ENCODE measurements at places on chromosomes 13 and 19. TPM values are rescaled to one million over a fixed set of nuclear protein-coding genes. Genes with fewer than 3 reads are reported as not detected.

Gene ZNF57
- 3.4 TPM for total RNA-seq

Gene CNFN
- not detected for total RNA-seq

Gene C19orf85
- total RNA-seq, result not detected

Gene ATP13A1
- 56.8 TPM for total RNA-seq

Gene MBD3L3
- total RNA-seq, result not detected

Gene PRR19
- 1.0 TPM for total RNA-seq

Gene CERS1
- 4.0 TPM for total RNA-seq

Gene CKAP2
- 62.3 TPM for total RNA-seq

Gene KCNJ14
- 1.4 TPM for total RNA-seq

Gene TMEM255B
- 85.0 TPM for total RNA-seq

Gene ZNF582
- 2.9 TPM for total RNA-seq

Gene HRC
- total RNA-seq, result not detected

Gene ODAD3
- not detected for total RNA-seq

Gene ZNF415
- 0.69 TPM for total RNA-seq

Gene ZNF490
- total RNA-seq, result 6.3 TPM

Gene KLK3
- not detected for total RNA-seq

Gene OR7D2
- total RNA-seq, result not detected
